Smooth muscle cell of the pulmonary artery (primary cell): ENCODE measurements at places on chromosomes 7 and 10. TPM values are rescaled to one million over a fixed set of nuclear protein-coding genes. Genes with fewer than 3 reads are reported as not detected.

The BZW2 gene
- total RNA-seq = 35.0 and 43.5 TPM in 2 replicates

The NT5C3A gene
- total RNA-seq = 9.5 and 10.0 TPM in 2 replicates

The GSAP gene
- 4.2 and 5.0 TPM in 2 replicates for total RNA-seq

The RARRES2 gene
- total RNA-seq = 0.65 and 1.7 TPM in 2 replicates

The FUOM gene
- total RNA-seq = 4.4 and 6.3 TPM in 2 replicates

The UBE3C gene
- 89.1 and 97.4 TPM in 2 replicates for total RNA-seq

The LIPN gene
- not detected in 2 replicates for total RNA-seq

The UNCX gene
- total RNA-seq = not detected in 2 replicates

The PKD1L1 gene
- 0.07 TPM in 2 replicates for total RNA-seq

The CLRN3 gene
- total RNA-seq = not detected in 2 replicates

The CYP2W1 gene
- not detected in 2 replicates for total RNA-seq

The MMP21 gene
- total RNA-seq = 0.13 TPM in 1 of 2 replicates, not detected in the other

The HMX3 gene
- total RNA-seq = not detected in 2 replicates

The LMBR1 gene
- 56.6 and 57.6 TPM in 2 replicates for total RNA-seq

The TDRD1 gene
- total RNA-seq = 0.13 and 1.2 TPM in 2 replicates

The SFTPA1 gene
- total RNA-seq = not detected in 2 replicates

The RSU1 gene
- 81.0 and 85.6 TPM in 2 replicates for total RNA-seq

The CCDC3 gene
- total RNA-seq = 23.1 and 64.4 TPM in 2 replicates

The ASB10 gene
- total RNA-seq = not detected in 2 replicates

The FGFR2 gene
- total RNA-seq = 0.03 and 0.07 TPM in 2 replicates
